ENCODE measurements at places on chromosomes 2 and 18.
A peak's percentile ranks its signal among the peaks of the same experiment; 100 is the strongest.

DNA sequence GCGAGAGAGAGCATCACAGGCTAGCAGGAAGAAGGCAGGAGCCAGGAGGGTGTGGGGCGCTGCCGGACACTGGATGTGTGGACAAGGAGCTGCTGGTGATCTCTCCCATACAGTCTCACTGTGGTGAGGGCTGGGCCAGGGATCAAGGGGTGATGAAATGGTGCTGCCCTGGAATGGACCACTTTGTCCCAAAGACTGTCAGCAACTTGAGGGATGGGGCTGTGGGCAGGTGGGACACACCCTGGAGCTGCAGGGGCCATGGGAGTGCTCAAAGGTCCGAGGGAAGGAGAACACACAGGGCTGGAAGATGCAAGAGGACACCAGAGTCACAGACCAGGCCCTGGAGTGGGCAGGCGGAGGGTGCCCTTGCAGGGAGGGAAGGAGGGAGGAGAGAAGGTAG is 38.0 kb downstream of the COA5 start:
- DNase-seq, result no peak

GRCh38 chr18:48197819-48198218 is 211.4 kb downstream of the ZBTB7C start:
- DNase-seq, result no peak

DNA sequence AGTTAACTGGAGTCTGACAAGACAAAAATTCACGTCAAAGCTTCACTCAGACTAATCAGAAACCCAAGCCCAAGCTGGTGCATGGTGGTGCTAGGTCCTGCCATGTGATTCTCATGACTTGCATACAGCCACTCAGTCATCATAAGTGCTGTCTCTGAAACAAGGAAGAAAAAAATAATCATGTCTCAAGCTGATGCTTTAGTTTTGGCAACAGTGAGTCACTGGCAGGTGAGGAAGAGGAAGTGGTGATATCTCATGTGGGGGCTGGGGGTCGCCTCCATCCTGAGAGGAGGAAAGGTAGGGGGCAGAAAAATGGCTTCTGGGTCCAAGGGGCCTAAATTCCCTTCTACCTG is 136.3 kb downstream of the TMEM163 start:
- DNase-seq, result no peak

DNA sequence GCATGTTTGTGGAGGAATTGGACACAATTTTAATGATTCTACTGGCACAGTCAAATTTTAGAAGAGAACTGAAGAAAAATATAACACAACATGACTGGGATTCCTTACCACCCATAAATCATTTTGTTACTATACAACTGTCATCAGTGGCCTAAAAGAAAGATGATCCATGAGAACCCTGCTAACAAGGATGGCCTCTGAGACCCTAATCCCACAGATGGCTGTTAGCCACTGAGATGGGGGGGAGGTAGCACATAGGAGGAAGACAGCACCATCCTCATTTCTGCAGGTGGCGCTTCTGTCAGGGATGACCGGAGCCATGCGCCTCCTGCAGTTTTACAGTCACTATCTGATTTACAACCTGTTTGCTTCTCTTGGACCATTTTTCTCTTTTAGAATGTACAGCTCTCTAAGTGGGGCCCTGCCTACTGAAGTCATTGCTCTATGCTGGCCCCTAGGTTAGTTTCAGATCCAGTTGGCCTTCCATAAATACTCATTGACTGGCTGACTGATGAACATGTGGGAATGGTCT is 279.8 kb downstream of the NAPG start:
- no peak for DNase-seq

DNA sequence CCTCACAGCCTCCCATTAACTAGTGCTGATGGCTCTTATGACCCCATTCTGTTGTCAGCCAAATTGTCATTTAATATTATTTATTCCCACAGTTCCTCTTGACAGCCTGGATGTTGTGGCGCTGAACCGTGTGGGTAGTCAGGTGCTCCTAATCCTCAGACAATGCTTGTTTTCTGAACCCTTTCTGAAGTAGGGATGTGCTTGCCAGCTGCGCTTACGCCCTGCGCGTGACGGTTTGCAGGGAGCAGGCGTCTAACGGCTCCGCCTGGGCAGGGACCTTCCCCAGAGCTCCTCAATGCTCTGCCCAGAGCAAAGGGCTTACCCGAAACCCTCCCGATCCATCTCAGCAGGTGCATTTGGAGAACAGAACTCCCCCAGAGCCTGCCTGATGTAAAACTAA is 358.2 kb upstream of the MYT1L start:
- no peak for DNase-seq

- no peak for DNase-seq
Measured at GRCh38 chr2:61183795-61184194, 21.8 kb downstream of the C2orf74 start.

- DNase-seq, result no peak
Measured at GRCh38 chr2:172052000-172052983, 33.0 kb upstream of the DLX1 start.

DNA sequence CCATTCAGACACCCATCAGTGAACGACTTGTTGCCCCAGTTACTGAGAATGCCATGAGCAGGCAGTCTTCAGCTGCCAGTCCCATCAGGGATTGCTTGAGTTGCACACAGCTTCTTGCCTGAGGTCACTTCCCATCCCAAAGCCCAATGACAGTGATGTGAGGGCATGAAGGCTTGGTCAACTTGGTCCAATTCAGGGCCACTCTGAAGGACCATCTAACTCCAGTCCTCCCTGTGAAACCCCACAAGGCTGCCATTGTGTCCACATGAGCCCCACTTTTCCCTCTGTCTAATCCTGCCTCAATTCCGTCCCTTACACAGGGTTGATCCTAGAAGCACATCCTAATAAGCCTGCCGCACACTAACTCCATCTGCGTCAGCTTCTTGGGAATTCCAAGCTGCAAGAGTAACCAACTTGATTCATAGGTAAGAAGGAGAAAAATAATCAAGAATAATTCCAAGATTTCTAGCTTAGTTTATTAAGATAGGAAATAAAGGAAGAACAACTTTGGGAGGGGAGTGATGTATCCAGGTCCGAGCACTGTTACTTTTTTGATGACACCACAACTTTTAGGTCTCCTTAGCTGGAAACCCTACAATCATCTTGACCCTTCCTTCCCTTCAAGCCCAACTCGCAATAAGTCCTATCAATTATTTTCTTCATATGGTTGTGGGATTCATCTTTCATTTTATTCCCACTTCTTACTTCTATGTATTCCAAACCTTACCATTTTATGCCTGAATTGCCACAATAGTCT is 110.9 kb downstream of the LRRC30 start:
- DNase-seq, result no peak

DNA sequence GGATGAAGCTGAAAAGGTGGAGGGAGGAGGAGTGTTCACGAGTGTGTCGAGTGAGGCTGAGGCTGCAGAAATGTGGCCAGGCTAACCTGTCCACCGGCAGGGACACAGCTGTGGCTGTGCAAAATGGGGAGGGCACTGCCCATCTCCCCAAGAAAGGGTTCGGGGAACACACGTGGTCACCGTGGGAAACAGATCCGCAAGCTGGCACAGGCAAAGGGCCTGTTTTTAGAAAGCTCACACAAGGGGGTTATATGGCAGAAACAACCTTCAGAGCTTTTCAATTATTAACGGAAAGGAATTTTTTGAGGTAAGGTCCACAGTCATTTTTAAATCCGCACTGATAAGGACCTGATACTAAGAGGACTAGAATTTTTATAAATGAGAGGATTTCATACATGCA is 35.7 kb downstream of the SH3YL1 start:
- DNase-seq, result no peak

GRCh38 chr2:10305715-10306114 is 3.0 kb downstream of the HPCAL1 start:
- DNase-seq, result no peak

GRCh38 chr2:82539280-82539621 is 1919.8 kb downstream of the SUCLG1 start:
- no peak for DNase-seq

GRCh38 chr18:32629981-32630700 is 142.7 kb downstream of the KLHL14 start:
- peak; percentile 61 for DNase-seq

DNA sequence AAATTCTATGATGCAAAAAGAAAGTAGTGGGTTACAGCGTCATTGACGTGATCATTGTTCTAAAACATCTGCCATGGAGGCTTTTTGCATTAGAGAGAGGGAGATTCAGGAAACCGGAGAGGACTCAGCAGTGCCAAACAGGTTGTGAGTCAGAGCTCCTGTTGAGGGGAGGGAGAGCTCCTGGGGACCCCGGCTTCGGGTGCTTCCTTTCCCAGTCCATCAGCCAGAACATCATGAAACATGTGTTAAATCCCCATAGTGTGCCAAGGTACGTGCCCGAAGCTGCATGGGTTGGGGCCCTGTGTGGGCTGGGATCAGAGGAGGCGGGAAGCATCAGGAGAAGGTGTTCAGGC is 791 bp upstream of the CYRIA start:
- DNase-seq, result no peak

- no peak for DNase-seq
Measured at GRCh38 chr2:213167271-213167930, 16.0 kb upstream of the IKZF2 start.

- no peak for DNase-seq
Measured at GRCh38 chr2:86372641-86373502, 35.4 kb upstream of the REEP1 start.

GRCh38 chr2:42973726-42974125 is 181.3 kb upstream of the HAAO start:
- DNase-seq, result peak; percentile 44

DNA sequence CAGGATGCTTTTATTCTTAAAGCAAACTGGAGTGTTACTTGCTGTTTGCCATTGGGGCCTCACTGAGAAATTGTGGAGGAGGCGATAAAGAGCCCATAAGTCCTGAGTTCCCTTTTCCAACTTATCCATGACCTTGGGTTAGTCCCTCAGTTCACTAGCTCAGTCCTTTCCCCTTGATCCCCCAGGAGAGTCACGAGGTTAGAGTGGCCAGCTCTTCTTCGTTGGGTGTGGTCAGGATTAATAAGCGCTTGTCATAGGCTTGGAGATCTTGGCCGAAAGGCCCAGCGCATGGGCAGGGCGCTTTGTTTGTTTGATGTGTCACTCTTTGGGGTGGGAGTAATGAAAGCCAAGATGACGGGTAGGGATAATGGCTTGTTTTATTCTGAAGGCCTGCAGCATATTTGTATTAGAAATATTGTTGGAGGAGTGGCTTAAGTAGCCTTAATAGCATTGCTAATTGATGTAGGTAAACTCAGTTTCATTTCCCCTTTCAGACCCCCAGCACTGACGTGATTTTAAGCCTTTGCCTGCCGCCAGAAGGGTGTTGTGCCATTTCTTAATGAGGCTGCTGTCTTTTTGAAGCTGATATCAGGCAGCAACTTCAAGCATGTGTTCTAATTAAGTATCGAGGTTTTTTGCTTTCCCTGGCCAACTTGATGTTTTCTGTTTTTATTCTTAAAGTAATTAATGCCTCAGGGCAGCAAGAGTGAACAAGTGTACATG is 15.7 kb downstream of the GRHL1 start:
- DNase-seq, result no peak

DNA sequence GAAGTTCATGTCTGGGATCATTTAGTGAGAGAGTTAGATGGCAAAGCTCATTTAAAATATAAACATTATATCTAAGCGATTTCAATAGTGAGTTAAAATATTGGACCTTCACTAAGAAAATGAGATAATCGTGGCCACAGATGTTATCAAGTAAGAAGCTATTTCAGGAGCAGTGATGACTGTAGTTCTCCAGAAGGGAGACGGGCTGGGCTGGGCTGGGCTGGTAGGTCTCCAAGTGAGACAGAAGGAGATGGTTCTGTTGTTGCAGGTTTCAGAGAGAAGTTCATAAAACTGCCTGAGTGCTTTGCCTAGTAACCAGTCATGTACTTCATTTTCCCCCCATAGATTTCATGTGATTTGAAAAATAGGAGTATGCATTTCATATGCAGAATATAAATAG is 130.1 kb upstream of the DAPL1 start:
- DNase-seq, result no peak

- peak; percentile 100 for DNase-seq
Measured at GRCh38 chr2:69914950-69915945, at the start of gene MXD1. Gene MXD1 (plus strand): TSS chr2:69915109. CDS start chr2:69915331, 222 bp downstream.

DNA sequence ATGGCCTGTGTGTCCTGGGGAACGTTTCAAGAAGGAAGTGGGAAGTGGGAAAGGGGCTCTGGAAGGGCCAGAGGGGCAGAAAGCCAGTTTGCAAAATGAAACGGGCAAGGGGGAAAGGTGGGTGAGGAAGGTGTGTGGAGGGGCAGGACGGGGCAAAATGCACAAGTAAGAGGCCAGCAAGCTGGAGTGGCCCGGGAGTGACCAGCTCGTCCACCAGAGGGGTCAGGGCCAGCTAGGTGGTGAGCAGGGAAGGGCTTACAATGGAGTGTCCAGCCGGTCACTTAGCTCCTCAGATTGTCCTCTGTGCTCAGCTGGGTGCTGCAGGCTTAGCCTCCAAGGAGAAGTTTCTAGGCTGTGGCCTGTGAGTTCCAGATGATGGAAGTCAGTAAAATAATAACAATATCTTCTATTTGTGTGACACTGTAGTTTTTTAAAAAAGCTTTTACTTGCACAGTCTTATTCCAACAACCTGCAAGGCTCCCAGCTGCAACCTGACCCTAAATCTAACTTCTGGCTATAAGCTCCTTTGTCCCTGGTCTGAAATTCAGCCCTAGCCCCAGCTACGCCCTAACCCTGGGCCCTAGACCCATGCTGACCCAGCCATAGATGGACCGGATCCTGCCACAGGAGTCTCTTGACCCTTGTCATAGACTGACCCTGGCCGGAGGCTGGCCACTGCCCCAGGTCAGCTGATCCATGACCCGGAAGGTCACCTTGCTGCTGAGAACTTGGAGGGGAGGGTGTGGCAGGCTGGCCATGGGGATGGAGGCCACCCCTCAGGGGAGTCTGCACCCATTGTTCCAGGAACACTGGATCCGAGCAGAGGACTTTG is 29.2 kb downstream of the MYO7B start:
- DNase-seq, result peak; percentile 62

- no peak for DNase-seq
Measured at GRCh38 chr2:17869128-17869527, 9.3 kb upstream of the KCNS3 start.

DNA sequence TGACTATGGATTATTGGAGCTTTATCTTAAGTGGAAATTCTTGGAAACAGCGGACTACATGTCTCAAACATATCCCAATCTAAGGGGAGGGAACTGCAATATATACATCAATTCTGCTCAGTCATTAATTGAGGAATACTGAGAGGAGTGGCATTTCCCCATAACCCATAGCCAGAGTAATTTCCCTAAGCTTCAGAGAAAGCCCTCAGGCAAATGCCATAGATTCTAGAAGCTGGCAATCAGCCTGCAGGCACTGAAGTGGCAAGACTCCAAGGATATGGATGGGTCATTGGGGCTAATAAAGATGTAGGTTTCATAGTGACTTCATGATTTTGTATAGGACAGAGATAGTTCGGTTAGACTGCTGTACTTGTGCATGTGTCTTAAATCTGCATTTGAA is 1960.5 kb upstream of the PIK3C3 start:
- DNase-seq, result no peak

- no peak for DNase-seq
Measured at GRCh38 chr2:168661863-168662256, 140.6 kb upstream of the NOSTRIN start.

Data from spleen (tissue), 13 donors.